ENCODE measurements at places on chromosomes 16 and 17.
A peak's percentile ranks its signal among the peaks of the same experiment; 100 is the strongest.

- DNase-seq = no peak
Observed at GRCh38 chr16:76879420-76879819, 311.6 kb upstream of the MON1B start.

DNA sequence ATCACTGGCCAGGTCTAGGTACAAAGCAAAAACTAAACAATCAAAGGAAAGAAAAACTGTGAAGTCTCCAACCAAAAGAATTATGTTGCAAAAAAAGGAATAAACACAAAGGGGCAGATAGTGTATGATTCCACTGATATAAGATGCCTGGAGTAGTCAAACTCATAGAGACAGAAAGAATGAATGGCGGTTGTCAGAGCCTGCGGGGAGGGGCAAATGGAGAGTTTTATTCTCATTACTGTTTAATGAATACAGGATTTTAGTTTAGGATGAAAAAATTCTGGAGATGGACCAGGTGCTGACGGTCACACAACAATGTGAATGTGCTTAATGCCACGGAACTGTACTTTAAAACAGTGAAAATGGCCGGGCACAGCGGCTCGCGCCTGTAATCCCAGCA is 20.7 kb downstream of the STAT5B start:
- no peak for DNase-seq

DNA sequence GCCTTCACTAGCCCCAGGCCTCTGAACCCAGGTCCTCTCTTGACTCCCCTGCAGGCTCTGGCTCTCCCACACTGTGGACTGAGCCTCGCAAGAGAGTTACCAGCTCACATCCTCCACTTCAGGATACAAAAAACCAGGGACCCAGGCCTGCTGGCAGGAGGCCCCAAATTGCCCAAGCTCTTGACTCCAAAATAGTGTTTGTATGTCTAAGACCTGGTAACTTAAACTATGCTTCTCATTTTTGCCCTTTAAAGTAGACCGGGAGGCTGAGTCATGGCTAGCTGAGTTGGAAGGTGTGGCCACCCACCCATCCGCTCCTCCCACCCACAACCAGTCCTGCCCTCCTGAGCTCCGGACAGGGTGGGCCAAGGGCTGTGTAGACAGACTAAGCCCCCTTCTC is 250.0 kb downstream of the SOX9 start:
- DNase-seq = no peak

DNA sequence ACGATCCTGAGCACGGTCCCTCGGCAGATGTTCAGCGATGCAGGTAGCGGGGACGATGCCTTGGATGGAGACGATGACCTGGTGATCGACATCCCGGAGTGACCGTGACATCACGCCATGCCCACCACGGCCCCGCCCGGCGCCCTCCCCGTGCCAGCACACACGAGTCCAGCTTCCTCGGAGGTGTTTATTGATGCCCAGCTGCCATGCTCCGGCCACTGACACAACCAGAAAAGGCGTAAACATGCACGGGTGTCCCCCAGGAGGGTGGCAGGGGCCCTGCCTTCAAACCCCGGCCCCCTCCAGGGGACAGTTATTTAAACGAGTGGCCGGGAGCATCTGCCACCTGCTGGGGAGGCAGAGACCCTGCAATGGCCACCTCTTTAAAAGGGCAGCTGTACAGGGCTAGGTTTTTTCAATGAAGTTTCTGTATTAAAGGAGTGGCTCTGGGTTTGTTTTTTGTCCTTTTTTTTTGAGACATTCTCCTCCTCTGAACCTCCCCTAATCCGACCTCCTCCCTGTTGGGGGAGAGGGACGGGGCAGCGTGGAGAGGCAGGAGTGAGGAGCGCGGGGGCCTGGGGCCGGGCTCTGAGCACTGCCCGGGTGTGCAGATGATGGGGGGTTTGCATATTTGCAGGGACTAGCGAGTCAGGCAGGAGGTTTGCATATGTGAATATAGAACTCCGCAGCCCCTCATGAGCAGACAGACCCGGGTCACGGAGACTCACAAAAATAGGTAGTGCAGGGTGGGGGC is 5.3 kb downstream of the DOC2A start:
- peak; percentile 59 for DNase-seq

DNA sequence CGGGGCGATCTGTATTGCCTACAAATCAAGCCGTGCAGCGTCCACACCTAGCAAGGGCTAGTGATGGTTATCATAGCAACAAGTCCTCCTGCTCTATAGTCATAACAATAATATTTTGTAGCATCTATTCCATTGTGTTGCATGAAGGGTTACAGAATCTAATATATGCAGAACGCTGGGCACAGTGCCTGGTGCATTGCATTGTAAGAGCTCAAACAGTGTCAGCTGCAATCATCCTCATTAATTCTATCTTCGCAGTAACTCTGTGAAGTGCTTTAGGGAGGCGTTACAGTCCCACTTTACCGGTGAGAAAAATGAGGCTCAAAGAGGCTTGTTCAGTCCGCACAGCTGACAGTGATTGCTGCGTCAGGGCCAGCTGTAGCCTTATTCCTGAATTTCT is 149.4 kb downstream of the RBFOX1 start:
- DNase-seq = no peak

DNA sequence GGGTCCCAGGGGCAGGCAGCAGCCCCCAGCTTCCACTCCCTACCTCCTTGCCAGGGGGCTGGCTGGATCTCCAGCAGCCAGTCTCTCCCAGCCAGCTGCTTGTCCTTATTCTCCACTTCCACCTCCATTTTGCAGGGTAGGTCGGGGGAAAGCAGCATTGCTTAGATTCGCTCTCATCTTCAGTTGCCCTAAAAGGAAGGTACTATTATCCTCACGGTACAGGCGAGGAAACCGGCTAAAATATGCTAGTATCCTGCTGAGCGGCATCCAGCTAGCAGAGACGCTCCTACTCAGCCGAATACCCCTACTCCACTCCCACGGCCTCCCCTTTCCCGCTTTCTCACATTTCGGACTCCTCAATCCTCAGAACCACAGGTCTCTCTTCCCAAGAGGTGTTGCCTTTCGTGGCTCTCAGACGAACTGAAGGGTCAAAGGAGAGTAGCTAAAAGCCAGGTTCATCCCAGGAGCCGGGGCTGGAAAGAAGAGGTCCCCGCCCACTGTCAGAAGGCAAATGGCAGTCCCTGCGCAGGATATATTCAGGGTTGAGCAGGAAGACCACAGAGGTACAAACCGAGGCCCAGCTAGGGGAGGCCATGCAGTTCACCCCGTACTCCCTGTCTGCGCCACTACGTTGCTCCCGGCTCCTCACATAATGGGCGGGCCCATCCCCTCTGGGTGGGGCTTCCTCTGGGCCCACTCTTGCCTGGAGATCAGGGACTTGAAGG is 1.7 kb upstream of the RAB11FIP4 start:
- no peak for DNase-seq

GRCh38 chr17:18224053-18224386 is 1.4 kb upstream of the LLGL1 start:
- DNase-seq = no peak

- DNase-seq = no peak
Observed at GRCh38 chr17:63840591-63841349, 1.7 kb downstream of the SMARCD2 start.

DNA sequence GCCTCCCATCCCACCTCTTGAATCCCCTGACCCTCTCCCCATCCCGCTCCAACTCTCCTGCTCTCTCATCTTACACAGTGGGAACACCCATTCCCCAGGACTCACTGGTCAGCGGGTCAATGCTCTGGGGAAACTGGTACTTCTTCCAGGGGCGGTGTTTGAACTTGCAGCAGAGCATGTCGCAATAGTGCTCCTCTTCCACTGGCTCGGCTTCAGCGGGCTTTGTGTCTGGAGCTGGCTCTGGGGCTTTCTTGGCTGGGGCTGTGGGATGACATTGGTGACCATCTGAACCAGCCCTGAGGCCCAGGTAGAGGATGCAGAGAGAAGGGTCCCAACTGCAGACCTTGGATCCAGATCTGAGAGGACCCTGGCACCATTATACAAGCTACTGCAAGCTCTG is 51.9 kb downstream of the CNGB1 start:
- DNase-seq = no peak

GRCh38 chr17:82838386-82839063 is 1.3 kb downstream of the ZNF750 start:
- no peak for DNase-seq

GRCh38 chr17:10360578-10360977 is 12.2 kb downstream of the MYH13 start:
- DNase-seq = no peak

GRCh38 chr16:51407921-51408320 is 256.9 kb upstream of the SALL1 start:
- no peak for DNase-seq

GRCh38 chr17:78144147-78144719 is 2.0 kb upstream of the C17orf99 start:
- DNase-seq = no peak

GRCh38 chr16:9687737-9688319 is 494.4 kb downstream of the GRIN2A start:
- DNase-seq = no peak

DNA sequence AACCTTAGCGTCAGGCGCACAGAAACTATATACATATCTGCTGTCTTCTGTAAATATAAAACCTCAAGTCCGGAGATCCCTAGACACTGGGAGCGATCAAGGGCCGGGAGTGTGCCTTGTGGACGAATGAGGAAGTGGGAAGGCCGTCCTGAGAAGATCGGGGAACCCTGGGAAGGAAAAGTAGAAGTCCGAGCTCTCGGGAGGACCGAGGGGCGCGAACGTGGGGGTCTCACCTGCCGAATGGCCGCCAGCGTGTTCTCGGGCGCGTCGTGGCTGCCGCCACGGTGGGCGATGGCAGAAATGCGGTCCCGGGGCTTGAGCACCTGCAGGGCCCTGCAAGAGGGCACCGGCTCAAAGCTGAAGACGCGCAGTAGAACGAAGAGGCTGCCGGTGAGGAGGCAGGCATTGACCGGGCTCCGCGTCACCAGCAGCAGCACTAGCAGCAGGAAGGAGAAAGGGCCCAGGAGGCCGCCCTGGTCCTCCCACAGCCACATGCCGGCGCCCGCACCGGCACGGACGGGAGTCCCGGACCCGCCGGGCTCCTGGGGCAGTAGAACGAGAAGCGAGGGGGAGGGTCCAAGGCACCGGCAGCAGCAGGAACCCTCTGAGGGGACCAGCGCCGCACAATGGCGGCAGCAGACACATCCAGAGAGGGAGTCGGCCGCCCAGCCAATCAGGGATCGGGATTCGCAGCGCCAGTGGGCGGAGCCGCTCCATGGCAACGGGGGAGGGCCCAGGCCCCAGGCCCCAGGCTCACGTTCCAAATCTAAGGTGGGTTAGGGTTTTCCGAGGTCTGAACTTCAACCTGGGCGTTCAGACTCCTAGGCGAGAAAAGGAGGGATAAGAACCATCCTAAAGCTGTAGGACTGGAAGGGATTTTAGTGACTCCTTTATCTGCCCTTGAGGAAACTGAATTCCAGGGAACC is at the start of gene GDE1:
Gene GDE1 (minus strand): TSS at position 628 of the 926 bp plus-strand sequence. CDS start 134 bp downstream, at position 494.
- DNase-seq = peak; percentile 94

GRCh38 chr17:76054112-76054476 is 18.2 kb downstream of the SRP68 start:
- DNase-seq = no peak

GRCh38 chr17:19321481-19322128 is 40.9 kb downstream of the B9D1 start:
- DNase-seq = no peak

GRCh38 chr17:76695059-76695831 is 15.5 kb downstream of the MXRA7 start:
- no peak for DNase-seq

- no peak for DNase-seq
Observed at GRCh38 chr16:17311333-17312093, 159.2 kb downstream of the XYLT1 start.

DNA sequence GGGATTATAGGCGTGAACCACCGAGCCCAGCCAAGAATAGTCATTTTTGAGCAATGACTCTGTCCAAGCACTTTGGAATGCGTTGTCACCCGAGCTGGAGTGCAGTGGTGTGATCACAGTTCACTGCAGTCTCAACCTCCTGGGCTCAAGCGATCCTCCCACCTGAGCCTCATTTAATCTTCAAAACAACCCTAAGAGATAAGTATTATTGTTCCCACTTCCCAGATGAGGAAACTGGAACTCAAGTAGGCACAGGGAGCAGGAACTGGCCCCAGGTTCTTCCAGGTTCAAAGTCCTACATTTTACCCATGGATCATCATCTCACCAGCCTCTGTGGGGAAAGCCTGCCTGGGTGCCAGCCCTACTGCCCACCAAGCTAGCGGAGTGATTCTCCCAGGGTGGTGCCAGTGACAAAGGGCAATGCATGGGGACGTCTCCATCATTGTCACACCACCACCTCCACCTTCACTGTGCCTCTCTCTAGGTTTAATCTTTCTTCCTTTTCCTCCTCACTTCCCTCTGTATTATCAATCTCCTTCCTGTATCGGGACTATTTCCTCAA is 11.3 kb upstream of the RNF157 start:
- no peak for DNase-seq

GRCh38 chr17:2107506-2107905 is 52.6 kb downstream of the HIC1 start:
- DNase-seq = no peak

DNA sequence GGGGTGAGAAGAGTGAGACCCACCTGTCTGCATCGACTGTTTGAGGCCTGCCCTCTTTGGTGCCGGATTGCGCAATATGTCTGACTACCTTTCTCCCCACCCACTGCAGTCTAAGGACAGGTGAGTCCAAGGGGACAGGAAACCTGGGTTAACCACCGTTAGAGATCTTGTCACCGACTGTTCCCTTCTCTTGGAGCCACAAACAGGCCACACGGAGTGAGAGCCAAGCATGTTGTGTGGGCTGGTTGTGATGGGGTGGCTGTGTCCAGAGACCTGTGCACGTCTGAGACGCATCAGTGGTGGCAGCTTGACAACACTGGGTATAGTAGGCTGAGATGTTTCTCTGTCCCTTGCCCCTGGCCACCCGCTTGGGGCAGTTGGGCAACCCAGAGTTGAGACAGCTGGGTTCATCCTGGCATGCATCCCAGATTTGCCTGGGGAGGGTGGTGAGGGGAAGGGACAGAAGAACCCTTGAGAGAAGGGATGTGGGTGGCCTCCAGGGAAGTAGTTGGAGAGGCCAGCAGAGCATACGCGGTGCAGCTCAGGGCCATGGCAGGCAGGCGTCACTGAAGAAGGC is 21.4 kb downstream of the MPRIP start:
- no peak for DNase-seq

GRCh38 chr16:72300892-72301291 is 128.9 kb upstream of the PMFBP1 start:
- no peak for DNase-seq

DNA sequence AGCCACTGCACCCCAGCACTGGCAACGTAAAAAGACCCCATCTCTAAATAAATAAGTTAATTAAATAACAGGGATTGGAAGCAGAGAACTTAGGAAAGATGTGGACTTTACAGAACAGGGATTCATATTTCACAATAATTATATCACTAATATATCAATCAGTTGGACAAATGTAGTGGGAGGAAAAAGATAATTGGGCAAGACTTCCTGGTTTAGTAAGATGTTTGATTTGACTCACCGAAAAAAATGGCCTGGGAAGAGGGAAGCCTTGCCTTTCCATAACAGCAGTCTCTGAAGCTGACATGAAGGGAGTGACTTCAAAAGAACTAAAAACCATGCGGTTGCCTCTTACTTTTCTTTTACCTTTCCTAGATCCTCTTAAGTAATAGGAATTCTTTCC is 15.2 kb upstream of the C17orf78 start:
- no peak for DNase-seq
